ENCODE measurements at places on chromosomes 2 and 18.

DNA sequence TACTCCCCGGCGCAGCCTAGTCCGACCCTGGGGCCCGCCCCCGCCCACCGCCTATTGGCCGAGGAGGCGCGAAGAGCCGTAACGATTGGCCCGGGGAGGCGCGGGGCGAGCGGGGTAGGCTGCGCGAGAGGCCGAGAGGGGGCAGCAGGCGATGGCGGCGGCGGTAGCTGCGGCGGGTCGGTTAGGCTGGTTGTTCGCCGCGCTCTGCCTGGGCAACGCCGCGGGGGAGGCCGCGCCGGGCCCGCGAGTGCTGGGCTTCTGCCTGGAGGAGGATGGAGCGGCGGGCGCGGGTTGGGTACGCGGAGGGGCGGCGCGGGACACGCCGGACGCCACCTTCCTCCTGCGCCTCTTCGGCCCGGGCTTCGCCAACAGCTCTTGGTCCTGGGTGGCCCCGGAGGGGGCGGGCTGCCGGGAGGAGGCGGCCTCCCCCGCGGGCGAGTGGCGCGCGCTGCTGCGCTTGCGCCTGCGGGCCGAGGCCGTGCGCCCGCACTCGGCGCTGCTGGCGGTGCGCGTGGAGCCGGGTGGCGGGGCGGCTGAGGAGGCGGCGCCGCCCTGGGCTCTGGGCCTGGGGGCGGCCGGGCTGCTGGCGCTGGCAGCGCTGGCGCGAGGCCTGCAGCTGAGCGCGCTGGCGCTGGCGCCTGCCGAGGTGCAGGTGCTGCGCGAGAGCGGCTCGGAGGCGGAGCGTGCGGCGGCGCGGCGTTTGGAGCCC lies at the start of gene CNNM3:
Gene CNNM3, plus strand, starts transcription at position 142 of the 709 bp plus-strand sequence. Its CDS starts 10 bp downstream, at position 152.
- ATAC-seq, result peak; percentile 96

DNA sequence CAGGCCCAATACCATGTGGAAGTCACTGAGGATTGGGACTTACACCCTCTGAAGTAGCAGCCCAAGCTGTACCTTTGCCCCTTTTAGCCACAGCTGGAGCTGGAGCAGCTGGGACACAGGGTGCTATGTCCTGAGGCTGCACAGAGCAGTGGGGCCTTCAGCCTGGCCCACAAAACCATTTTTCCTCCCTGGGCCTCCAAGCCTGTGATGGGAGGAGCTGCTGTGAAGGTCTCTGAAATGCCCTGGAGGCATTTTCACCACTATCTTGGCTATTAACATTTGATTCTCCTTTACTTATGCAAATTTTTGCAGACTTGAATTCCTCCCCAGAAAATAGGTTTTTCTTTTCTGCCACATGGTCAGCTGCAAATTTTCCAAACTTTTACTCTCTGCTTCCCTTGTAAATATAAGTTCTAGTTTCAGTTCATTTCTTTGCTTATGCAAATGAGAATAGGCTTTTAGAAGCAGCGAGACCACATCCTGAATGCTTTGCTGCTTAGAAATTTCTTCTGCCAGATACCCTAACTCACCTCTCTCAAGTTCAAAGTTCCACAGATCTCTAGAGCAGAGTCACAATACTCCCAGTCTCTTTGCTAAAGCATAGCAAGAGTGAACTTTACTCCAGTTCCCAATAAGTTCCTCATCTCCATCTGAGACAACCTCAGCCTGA lies 213.8 kb upstream of the MGAT5 start:
- ATAC-seq, result no peak

DNA sequence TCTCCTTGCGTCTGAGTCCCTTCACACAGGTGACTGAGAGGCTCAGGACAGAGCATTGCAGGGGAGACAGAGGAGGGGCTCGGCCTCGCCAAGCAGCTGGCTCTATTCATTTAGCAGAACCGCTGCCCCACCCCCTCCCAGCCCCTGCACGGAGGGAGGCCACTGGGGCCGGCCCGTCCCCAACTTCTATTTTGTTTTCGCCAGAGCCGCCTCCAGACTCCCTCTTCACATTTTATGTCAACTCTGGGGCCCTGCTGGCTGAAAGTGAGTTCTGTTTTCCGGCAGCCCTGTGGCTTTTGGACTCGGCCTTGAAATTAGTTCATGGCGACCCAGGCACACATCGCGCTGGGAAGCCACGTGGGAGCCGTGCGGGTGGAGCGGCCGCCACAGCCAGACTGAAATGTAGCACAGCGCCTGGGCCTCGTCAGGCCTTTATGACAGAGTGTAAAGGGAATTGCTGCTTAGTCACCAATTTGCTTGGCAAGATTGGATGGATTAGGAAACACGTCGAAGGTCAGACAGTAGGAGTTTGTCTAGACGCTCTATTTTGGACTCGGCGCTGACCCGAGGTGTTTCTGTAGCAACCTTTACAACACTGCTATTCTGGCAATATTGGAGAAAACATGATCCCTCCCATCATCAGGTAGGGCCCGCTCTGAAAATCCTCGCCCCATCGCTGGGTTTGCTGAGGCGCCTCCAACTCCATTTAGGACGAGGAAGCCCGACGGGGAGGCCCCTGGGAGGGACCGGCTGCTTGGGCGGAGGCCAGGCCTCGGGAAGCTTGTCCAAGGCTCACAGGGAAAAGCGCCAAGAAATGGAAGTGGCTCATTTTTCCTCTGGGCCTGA lies 90.7 kb upstream of the CTDP1 start:
- ATAC-seq, result peak; percentile 96

- ATAC-seq, result no peak
These were observed 292.4 kb downstream of the SP3 start for GRCh38 chr2:173672573-173673340.

- no peak for ATAC-seq
These were observed 13.0 kb downstream of the SATB2 start for GRCh38 chr2:199444749-199445148.

All from gastroesophageal sphincter (tissue), 4 donors.